Thymus (tissue), 14 donors: ENCODE measurements at places on chromosomes 2 and 18. TPM values are rescaled to one million over a fixed set of nuclear protein-coding genes. Genes with fewer than 3 reads are reported as not detected.
A peak's percentile ranks its signal among the peaks of the same experiment; 100 is the strongest.

TSN gene
- 48.0 TPM for total RNA-seq

DNA sequence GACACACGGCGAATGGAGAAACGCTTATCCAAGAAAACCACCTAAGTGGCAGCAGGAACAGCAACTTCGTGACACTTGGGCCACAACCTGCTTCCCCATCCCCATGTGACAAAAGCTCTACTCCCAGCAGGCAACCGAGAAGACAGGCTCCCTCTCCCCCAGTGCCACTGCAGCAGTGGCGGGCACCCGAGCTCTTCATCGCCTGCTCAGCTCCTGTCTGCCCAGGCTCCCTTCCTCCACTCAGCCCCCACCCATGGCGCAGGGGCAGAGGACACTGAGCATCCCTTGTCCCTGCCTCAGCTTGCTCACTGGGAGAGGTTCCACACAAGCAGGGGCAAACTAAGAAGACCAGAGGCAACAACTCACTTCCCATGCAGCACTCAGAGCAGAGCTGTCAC, 22.9 kb downstream of the SLC66A2 start:
- no peak for DNase-seq

- no peak for DNase-seq
Observed at GRCh38 chr2:9280224-9280623, 73.6 kb downstream of the ASAP2 start.

DNA sequence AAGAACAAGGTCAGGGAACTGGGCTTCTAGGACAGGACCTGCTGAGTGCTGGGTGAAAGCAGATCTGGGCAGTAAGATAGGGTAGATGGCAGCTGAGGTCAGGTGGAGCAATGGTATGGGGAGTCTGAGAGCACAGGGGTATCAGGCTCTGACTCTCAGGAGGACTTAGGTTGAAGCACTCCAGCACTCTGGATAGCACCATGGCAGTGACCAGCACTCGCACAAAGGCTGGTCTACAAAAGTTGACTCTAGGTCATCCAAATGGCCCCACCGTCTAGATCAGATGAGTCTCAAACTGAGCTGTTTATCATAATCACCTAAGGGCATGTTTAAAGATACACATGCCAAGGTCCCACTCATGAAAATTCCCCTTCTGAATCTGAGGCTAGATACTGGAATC, 60.1 kb downstream of the CDKL4 start:
- no peak for DNase-seq

- DNase-seq, result no peak
Observed at GRCh38 chr2:220877897-220878296, 694.2 kb downstream of the EPHA4 start.

CXCR1 gene
- 0.24 TPM for total RNA-seq

- no peak for DNase-seq
Observed at GRCh38 chr18:29979881-29980280, 1062.7 kb downstream of the DSC3 start.

GRCh38 chr2:348361-348916, 60.5 kb upstream of the ALKAL2 start:
- DNase-seq, result no peak

NFATC1 gene
- 5.4 TPM for total RNA-seq

- no peak for DNase-seq
Observed at GRCh38 chr18:33097126-33097525, 324.3 kb upstream of the KLHL14 start.

UGT1A8 gene
- 0.24 TPM for total RNA-seq

GPR39 gene
- 0.09 TPM for total RNA-seq

DNA sequence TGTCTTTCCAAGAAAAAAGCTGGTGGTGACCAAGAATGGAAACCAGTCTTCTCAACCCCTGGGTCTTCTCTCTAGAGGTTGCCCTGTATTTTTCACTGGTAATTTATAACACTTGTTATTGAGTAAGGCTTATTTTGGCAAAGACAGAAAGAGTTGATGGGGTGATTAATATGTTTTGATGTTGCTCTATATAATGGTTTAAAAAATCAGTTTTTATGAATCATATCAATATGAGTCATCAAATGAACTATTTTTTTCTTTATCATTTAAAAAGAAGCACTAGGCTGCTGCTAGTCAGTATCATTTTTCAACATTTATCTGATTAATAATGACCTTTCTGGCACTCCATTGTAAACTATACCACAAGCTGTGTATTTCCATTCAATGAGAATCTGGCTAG, 1142.2 kb downstream of the LRP1B start:
- no peak for DNase-seq

DLX2 gene
- total RNA-seq, result 0.09 TPM

DNA sequence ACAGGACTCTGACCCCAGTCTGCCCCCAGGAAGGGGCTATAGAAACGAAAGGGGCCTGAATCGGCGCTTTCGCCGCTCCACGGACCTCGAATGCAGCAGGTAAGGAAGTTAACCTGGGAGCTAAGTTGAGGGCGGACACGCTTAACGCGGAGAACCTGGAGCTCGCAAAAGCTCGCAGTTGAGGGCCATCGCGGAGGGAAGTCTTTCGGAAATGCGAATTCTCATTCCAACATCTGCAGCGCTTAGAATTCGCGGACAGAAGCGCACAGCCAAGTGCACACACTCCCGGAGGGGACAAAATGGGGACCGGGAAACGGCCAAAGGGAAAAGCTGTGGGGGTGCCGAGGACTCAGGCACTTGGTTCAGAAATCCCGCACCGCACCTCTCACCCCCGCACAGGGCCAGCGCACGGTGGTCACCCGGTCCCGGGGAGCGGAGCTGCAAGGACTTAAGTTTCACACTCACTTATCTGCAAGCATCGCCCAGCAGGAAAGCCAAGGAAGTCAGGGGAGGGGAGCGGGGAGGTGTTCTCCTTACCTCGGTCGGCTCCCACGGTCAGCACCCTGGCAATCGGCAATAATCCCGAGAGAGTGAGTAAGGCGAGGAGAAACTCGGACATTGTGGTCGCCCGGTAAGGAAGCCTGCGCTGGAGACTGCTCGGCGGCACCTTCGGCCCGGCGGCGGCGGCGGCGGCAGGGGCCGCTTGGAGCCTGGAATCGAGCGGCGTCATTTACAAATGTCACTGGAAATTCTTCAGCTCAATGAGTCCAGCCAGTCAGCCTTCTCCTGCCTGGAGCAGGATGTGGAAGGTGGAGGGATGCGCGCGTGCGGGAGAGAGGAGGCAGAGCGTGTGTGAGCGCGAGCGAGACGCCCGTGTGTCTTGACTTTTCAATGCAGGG, 456 bp downstream of the LRP1B start:
- DNase-seq, result peak; percentile 9

GRCh38 chr18:12658426-12659138, 675 bp upstream of the SPIRE1 start:
- DNase-seq, result no peak

DNA sequence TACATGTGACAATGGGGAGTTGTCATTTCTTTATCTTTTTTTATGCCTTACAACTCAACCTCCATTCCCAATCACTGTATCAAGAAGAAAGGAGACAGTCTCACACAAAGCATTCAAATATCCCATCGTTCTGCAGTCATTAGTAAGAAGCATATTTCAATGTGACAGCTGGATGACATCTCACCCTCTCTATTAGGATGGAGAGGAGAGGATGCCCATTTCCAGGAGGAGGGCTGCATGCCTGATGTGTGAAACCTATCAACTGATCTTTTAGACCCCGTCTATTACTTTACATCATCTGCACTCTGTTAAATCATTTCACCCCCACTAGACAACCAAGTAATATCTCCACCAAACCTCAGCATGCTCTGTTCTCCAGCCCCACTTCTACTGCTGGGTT, 292.7 kb upstream of the CHAC2 start:
- no peak for DNase-seq
